ENCODE measurements at places on chromosomes 4 and X. TPM values are rescaled to one million over a fixed set of nuclear protein-coding genes. Genes with fewer than 3 reads are reported as not detected.

DNA sequence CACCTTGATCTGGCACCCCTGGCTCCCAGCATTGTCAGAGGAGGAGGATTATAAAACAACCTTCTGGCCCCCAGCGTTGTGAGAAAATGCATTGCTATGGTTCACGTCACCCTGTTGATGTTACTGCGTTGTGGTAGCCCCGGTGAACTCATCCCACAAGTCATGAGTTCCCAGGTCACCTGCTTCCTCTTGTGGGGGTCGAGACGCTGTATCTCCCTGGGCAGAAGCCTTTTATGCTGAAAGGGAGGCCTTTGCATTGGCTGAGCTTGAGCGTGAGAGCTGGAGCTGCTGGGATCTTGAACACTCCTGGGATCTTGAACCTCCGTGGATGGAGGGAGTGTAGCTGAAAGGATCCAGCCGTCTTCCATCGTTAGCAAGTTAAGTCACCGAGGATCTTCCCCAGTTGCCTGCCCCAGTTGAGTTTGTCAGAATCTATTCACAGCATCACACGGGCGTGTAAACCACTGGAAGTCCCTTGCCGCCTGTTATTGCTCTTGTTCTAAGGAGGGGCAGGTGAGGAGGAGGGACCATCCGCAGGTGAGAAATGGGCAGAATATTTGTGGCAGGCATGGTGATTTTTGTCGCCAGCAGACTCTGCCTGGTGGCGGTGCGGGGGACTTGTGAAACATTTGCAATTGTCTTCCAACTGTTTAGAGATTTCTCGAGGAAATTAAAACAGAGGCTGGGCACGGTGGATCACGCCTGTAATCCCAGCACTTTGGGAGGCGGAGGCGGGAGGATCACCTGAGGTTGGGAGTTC is 299.9 kb downstream of the ASMT start:
- H3K27ac ChIP-seq: no peak overlapping the region
- no peaks in the 10 kb centered on the region for H3K36me3 ChIP-seq
- H3K4me1 ChIP-seq: no peaks in the 10 kb centered on the region
- no peak overlapping the region for H3K4me3 ChIP-seq
- no peaks in the 10 kb centered on the region for H3K27me3 ChIP-seq

Gene CCNA2
- 16.0 TPM for polyA plus RNA-seq

DNA sequence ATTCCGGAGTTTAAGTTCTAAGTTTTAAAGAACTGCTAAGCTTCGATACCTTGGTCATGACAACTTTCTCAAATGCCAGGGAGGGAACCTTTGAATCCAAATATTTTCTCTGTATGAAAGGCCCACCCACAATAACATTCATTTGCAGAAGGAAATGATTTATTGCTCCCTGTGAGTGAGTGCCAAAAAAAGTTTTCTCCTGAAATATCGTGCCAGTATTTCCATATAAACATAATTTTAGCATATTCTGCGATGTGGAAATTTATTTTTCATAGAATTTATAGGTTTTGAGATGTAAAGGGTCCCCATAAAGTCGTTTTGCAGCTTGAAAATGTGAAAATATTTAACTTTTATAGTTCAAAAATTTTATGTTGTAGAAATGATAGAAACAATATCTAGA is 53.9 kb downstream of the BMPR1B start:
- no peak for DNase-seq
- H3K27ac ChIP-seq: no peak overlapping the region
- H3K36me3 ChIP-seq: no peaks in the 10 kb centered on the region
- no peaks in the 10 kb centered on the region for H3K4me1 ChIP-seq
- no peak overlapping the region for H3K4me3 ChIP-seq
- H3K27me3 ChIP-seq: peaks cover 77% of the 10 kb centered on the region

Gene PF4V1
- not detected for polyA plus RNA-seq

Gene ARHGAP36
- not detected for polyA plus RNA-seq

DNA sequence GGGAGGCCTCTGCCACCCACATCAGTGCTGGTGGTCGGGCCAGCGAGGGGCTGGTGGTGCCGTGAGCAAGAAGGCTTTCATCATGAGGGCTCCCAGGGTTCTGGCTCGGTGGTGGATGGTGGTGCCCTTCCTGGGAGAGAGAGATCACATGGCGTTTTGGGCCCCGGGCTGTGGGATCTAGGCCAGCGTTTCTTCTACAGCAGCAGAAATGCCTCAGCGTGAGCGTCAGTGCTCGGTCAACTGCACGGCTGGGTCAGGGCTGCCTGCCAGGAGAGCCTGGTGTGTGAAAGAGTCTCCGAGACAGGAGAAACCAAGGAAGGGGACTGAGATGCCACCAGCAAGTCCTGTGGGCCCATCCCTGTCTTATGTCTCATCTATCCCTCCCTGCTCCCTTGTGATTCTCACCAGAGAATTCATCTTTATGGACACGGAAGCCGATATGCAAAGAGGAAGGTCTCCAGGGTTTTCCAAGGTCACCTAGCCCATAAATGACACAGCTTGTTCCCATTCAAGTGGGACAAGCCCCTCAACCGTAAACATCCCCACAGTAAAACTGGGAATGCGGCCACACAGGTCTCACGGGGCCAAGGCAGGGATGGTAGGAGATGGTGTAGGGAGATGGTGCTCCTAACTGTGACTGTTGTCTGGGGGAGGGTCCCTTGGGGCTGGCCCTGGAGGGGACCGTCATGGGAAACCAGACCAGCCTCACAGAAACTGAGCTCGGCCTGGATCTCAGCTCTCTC is 99.2 kb downstream of the SORCS2 start:
- no peaks in the 10 kb centered on the region for H3K4me1 ChIP-seq
- H3K27ac ChIP-seq: no peak overlapping the region
- no peaks in the 10 kb centered on the region for H3K27me3 ChIP-seq
- DNase-seq: peak; percentile 25

- DNase-seq: no peak
- H3K4me1 ChIP-seq: no peaks in the 10 kb centered on the region
- H3K36me3 ChIP-seq: no peaks in the 10 kb centered on the region
- H3K4me3 ChIP-seq: no peak overlapping the region
Measured at GRCh38 chrX:123256378-123256777, 72.3 kb downstream of the GRIA3 start.

- H3K27me3 ChIP-seq: no peaks in the 10 kb centered on the region
- no peak overlapping the region for H3K27ac ChIP-seq
- H3K4me3 ChIP-seq: no peak overlapping the region
- H3K36me3 ChIP-seq: no peaks in the 10 kb centered on the region
Measured at GRCh38 chr4:151887816-151888180, 127.0 kb upstream of the GATB start.

GRCh38 chr4:6986072-6986780 is 56.9 kb upstream of the TADA2B start:
- no peaks in the 10 kb centered on the region for H3K27me3 ChIP-seq
- peak; percentile 22 for DNase-seq
- peak overlapping the region; percentile 76 for H3K4me3 ChIP-seq
- no peaks in the 10 kb centered on the region for H3K36me3 ChIP-seq
- H3K4me1 ChIP-seq: peaks cover 24% of the 10 kb centered on the region

GRCh38 chr4:136687118-136687517 is 845.2 kb downstream of the PCDH18 start:
- peaks cover 12% of the 10 kb centered on the region for H3K4me1 ChIP-seq
- no peak overlapping the region for H3K4me3 ChIP-seq
- no peaks in the 10 kb centered on the region for H3K27me3 ChIP-seq

DNA sequence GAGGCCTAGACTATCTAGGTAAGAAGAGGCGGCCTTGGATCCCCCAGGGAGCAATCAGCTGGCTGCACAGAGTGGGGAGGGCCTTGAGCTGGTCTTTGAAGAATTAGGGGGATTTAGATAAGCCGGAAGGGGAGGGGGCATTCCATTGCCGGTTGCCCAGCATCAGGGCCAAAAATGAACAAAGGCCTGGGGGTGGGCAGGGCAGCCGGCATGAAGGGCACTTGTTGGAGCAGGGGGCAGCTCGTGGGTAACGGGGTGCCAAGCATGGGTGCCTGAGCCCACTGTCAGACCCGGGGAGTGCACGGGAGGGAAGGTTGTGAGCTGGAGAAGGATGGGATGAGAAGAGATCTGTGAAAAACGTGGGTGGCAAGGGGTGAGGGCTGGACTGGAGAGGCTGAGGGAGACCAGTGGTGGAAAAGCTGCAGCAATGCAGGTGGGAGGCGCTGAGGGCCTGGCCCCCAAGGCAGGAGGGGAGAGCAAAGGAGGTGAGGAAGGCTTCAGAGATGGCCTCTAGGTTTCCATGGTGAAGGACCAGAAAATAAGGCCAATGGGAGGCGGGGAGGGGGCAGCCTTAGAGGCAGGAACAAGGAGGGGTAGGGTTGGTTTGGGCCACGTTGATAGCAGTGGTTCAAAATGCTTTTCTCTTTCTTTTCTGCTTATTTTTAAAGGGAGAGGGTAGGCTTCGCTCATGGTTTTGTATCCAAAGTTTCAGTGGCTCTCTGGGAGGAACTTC is 8.6 kb downstream of the KLF3 start:
- no peaks in the 10 kb centered on the region for H3K27me3 ChIP-seq
- DNase-seq: no peak
- no peaks in the 10 kb centered on the region for H3K36me3 ChIP-seq
- H3K27ac ChIP-seq: peak overlapping the region; percentile 58
- peaks cover 50% of the 10 kb centered on the region for H3K4me1 ChIP-seq
- H3K4me3 ChIP-seq: no peak overlapping the region

Gene XIAP
- polyA plus RNA-seq: 4.9 TPM

GRCh38 chrX:155056471-155056870 is 14.5 kb downstream of the CMC4 start:
- H3K27me3 ChIP-seq: no peaks in the 10 kb centered on the region
- H3K27ac ChIP-seq: peak overlapping the region; percentile 80
- no peak overlapping the region for H3K4me3 ChIP-seq
- no peak for DNase-seq

DNA sequence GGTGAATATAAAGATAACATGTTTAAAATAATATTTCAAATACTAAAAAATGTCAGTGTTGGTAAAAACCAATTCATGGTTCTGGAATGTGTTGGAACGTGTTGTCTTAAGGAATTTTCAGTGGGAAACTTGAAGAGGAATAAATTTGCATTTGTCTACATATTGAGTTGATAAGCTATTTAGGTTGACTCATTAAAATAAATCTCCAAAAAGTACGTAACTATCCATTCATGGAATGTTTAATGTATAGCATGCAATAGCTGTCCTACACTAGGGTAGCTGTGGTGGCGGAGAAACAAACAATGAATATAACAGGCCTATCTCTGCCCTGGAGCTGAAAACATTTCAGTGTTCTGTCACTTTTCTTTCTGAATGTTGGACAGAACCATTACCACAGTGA is 20.3 kb downstream of the SHISA3 start:
- no peaks in the 10 kb centered on the region for H3K36me3 ChIP-seq
- no peak overlapping the region for H3K27ac ChIP-seq
- H3K27me3 ChIP-seq: no peaks in the 10 kb centered on the region
- no peak for DNase-seq
- no peak overlapping the region for H3K4me3 ChIP-seq

GRCh38 chrX:145848857-145849256 is 31.2 kb downstream of the SLITRK2 start:
- no peak overlapping the region for H3K27ac ChIP-seq
- no peak overlapping the region for H3K4me3 ChIP-seq
- DNase-seq: no peak
- no peaks in the 10 kb centered on the region for H3K27me3 ChIP-seq
- no peaks in the 10 kb centered on the region for H3K36me3 ChIP-seq

- no peak for DNase-seq
- no peaks in the 10 kb centered on the region for H3K36me3 ChIP-seq
- H3K27ac ChIP-seq: no peak overlapping the region
- H3K4me3 ChIP-seq: no peak overlapping the region
Measured at GRCh38 chr4:80566203-80566872, 230.8 kb downstream of the CFAP299 start.

Gene VCX3B
- polyA plus RNA-seq: not detected

GRCh38 chr4:2246384-2247127 is 4.6 kb upstream of the HAUS3 start:
- no peaks in the 10 kb centered on the region for H3K27me3 ChIP-seq
- peaks cover 5% of the 10 kb centered on the region for H3K36me3 ChIP-seq
- H3K4me3 ChIP-seq: no peak overlapping the region
- H3K4me1 ChIP-seq: no peaks in the 10 kb centered on the region
- no peak for DNase-seq
- no peak overlapping the region for H3K27ac ChIP-seq

DNA sequence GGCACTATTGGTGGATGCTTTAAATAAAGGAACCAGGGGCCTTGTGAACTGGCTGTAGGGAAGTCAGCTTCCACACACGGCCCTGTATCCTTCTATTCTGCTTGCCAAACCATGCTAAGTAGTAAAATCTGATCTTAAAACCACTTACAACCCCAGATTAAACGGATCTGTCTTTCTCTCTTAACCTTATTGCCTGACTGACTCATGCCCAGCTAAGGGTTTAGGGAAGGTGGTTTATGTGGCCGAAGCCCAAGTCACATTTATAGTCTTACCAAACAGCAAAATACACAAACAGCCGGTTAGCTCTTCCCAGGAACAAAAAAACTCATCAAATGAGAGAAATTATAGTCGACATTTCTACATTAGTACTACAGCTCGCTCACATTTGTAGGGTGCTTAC is 988.4 kb upstream of the TENM3 start:
- no peaks in the 10 kb centered on the region for H3K27me3 ChIP-seq
- H3K4me1 ChIP-seq: no peaks in the 10 kb centered on the region
- H3K4me3 ChIP-seq: no peak overlapping the region

DNA sequence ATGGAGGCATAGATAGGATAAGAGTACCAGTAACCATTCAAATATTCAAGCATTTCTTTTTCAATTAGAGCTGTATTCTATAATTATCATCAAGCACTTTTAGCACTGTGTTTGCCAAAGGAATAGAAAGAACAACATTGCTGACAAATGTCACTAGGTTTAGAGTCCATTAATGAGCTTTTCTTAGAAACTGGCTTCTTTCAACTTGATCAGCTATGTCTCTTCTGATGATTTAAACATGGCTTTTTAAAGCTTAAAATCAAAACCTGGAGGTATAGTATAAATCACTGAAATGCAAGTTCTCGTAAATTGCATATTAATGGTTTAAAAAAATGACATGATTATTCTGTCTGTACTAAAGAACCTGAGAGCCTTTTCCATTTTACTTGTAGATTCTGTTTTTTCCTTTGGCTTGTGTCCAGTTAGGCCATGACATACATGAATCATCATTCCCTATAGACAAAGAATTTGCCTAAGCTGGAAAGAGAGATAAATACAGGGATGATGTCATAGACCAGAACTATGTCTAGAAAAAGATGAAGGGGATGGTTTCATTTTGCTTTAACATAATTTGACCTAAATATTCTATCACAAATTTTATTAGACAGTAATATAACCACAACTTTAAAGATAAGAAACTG is 340.1 kb upstream of the CTSO start:
- no peak overlapping the region for H3K27ac ChIP-seq
- no peak for DNase-seq
- no peaks in the 10 kb centered on the region for H3K36me3 ChIP-seq
- H3K27me3 ChIP-seq: no peaks in the 10 kb centered on the region
- peaks cover 7% of the 10 kb centered on the region for H3K4me1 ChIP-seq

DNA sequence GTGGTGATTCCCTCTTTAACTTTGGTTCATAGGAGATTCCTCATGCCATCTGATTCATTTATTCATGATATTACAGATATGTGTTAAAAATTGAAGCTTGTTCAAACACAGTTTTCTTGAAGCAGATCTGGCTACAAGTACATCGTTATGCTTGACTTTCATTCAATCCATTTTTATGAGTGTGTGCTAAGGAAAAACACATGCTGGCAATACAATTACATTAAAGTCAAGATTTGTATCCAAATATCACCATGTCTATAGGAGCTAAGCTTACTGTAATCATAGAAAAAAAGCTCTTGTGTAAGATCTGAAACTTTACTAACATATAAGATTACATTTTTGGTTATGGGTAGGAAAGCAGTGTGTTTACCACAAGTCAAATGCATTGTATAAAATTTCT is 151.8 kb upstream of the FAT1 start:
- DNase-seq: no peak
- no peaks in the 10 kb centered on the region for H3K4me1 ChIP-seq
- no peaks in the 10 kb centered on the region for H3K36me3 ChIP-seq
- no peak overlapping the region for H3K4me3 ChIP-seq
- H3K27ac ChIP-seq: no peak overlapping the region

Data from cardiac muscle cell (in vitro differentiated cells and primary cell).